ENCODE measurements at places on chromosomes 12 and 14.

GRCh38 chr14:59069163-59069854 lies 119.2 kb upstream of the DAAM1 start:
- DNase-seq, result no peak

DNA sequence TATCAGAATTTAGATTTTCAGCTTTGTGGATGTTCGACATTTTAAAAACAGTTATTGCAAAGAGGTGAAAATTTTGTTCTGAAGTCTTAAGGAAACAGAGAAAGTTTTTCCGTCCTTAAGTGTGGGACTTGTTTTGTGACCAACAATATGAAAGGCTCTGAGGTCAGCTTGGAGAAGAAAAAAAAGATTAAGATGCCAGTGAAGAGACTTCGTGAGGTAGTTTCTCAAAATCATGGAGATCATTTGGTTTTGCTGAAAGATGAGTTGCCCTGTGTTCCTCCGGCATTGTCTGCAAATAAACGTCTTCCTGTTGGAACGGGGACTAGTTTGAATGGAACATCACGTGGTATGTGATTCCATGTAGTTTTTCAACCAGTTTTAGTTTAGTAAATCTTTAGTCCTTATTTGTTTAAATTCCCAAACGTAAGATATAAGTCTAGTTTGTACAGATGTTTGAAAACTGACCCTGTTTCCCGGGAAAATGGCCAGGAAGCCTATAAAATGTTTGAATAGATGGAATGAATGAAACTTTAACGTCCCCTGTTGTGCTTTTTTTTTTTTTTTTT lies 682 bp downstream of the KIAA0586 start:
- DNase-seq, result no peak

DNA sequence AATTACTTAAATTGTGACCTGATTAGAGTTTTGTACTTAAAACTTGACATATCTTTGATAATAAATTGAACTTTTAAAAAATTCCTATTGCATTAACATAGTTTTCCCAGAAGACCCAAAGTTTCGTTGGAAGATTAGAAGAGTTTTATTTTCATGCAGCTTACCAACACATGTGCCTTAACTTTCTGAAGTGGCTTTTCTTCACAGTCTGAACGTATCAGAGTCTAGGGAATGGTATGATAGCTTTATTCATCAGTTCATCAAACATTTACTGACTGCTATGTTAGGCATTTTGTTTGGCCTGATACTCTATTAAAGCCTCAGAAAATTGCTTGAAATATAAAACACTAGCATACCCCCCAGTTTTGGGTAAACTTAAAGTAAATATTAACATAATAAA lies 65.2 kb downstream of the MARK3 start:
- DNase-seq, result no peak

- no peak for DNase-seq
These were observed 243.6 kb downstream of the TMTC2 start for GRCh38 chr12:82930301-82930700.

GRCh38 chr12:19130224-19131024 lies 891 bp downstream of the PLEKHA5 start:
- DNase-seq, result no peak

- DNase-seq, result peak; percentile 6
These were observed 41.2 kb upstream of the CRY1 start for GRCh38 chr12:107134558-107134957.

DNA sequence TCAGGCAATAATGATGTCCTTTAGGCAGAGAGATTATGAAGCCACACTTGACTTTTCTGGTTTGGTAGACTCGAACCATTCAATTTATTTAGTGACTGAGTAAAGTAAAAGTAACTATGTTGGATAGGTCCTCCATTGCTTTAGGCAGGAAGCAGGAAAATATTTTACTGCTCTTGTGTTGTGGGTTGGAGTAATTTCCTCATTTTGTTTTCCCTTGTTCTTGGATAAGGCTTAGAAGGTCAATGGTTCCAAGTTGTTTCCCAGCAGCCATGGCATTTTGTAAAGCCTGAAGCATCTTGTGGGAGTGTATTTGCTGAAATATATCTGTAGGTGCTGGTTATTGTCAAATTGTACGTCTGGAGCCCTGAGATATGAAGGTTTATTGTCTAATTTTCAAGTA lies 161.2 kb upstream of the SLC38A2 start:
- no peak for DNase-seq

Data from activated CD4-positive, alpha-beta T cell treated with anti-CD3 and anti-CD28 coated beads, Interleukin-2, amount 50 U/mL, for 4 hours (primary cell).